ENCODE measurements at places on chromosomes 7 and 10.

- DNase-seq: no peak
Measured at GRCh38 chr7:132933072-132933458, 148.8 kb downstream of the CHCHD3 start.

- DNase-seq: no peak
Measured at GRCh38 chr7:77269360-77270093, 69.9 kb upstream of the FGL2 start.

DNA sequence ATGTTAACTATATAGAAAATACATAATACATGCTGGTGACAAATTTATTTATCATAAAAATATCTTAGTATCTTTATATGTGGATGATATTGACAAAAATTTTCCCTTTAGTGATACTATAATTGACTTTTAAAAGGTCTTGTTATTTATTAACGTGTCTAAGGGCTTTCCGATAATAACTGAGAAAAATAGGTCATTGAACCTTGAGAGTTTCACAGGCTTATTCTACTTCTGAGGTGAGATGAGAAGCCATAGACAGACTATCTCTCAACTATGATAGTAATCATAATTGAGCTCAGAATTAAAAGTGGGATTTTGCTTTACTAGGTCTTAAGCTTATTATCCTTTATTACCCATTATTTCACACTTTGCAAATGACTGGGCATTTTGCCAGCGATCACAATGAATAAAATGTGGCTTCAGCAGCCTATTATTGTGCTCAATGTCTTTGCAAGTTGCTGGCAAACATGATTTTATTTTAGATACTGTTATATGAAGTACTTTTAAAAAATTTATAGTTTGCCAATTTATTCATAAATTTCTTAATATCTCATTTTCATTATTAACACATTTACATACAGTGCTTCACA, 574.5 kb downstream of the ZWINT start:
- no peak for DNase-seq

DNA sequence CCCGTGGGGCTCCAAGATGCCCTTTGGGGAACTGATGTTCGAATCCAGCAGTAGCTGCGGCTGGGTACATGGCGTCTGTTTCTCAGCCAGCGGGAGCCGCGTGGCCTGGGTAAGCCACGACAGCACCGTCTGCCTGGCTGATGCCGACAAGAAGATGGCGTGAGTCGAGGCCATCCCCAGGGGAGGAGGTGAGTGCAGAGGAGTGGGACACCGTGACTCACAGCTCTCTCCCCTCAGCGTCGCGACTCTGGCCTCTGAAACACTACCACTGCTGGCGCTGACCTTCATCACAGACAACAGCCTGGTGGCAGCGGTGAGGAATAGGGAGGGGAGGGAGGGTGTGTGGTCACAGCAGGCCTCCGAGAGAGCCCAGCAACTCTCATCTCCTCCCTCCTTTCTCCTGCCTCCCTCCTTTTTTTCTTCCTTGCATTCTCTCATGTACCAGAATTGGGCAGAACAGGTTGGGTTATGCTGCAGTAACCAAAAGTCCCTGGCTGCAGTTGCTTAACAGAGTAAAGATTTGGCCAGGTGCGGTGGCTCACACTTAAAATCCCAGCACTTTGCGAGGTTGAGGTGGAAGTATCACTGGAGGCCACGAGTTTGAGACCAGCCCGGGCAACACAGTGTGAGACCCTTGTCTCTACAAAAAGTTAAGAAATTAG, 16.5 kb downstream of the ARPC1B start:
- DNase-seq: no peak

- no peak for DNase-seq
Measured at GRCh38 chr10:114881901-114882300, 56.1 kb upstream of the TRUB1 start.

GRCh38 chr10:132667342-132668047, 118.5 kb downstream of the NKX6-2 start:
- peak; percentile 81 for DNase-seq

- no peak for DNase-seq
Measured at GRCh38 chr10:110822712-110823311, 48.9 kb upstream of the PDCD4 start.

DNA sequence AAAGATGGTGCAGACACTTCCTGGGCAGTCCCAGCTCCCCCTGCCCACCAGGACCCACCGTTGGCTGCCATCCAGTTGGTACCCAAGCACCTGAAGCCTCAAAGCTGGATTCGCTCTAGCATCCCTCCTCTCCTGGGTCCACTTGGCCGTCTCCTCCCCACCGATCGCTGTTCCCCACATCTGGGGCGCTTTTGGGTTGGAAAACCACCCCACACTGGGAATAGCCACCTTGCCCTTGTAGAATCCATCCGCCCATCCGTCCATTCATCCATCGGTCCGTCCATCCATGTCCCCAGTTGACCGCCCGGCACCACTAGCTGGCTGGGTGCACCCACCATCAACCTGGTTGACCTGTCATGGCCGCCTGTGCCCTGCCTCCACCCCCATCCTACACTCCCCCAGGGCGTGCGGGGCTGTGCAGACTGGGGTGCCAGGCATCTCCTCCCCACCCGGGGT, 14.5 kb upstream of the LIMK1 start:
- DNase-seq: no peak

GRCh38 chr10:61832866-61833481, 68.5 kb upstream of the ARID5B start:
- no peak for DNase-seq

GRCh38 chr7:19181634-19182033, 36.4 kb upstream of the FERD3L start:
- DNase-seq: no peak

DNA sequence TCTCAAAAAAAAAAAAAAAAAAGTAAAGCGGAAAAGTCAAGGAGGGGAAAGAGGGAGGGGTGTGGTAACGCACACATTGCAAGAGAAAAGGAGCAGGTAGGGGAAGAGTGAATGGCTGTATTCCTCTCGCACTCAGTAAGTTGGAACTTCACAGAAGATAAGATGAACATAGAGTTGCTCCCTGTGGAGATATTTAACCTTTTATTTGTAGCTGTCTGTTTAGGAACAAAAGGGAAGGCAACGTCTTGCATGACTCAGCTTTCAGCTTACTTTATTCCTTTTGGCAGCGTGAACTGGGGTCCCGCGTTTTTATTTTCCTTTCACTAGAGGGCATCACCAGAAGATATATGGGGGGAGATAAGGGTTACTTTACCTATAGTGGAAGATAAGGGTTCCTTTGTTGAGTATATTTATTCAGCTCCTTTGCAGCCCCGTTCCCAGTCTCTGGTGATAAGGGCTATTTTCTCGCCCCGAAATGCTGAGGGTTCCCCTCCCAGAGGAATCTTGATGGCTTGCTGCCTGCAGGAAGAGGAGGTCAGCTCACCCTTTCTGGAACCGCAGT, 78.5 kb downstream of the APBB1IP start:
- no peak for DNase-seq

DNA sequence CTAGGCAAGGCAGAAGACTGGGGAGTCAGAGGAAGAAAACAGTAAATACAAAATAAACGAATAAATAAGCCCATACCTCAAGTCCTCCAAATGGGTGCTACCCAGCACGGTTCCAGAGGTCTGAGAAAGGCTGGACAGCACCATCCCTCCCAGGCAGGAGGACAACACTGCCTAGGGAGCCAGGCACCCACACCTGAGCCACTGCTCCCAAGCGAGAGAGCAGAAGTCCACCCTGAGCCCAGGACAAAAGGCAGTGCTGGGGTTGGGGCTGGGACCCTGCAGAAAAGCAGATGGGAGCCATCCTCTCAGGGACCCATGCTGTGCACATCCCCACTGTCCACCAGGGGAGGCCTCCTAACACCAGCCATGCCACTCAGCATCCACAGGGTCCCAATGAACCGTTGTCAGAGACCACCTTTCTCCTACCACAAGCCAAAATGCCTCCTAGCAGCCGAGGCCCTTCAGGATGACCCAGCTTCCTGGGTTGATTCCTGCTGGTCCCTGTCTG, 16.2 kb downstream of the GFRA1 start:
- no peak for DNase-seq

DNA sequence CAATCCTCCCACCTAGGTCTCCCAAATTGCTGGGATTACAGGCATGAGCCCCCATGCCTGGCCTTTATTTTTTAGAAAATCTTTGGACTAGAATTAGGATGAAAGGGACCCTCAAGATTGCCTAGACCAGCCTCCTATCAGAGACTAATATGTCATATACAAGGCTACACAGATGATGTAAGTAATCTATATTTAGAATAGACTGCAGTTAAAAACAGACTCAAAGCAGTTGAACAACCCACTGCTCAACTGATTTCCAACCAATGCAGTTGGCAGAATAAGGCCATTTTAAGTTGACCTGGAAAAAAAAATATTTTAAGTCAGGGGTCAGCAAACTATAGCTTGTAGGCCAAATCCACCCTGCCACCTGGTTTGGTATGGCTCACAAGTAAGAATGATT, 27.7 kb downstream of the PSPH start:
- no peak for DNase-seq

- no peak for DNase-seq
Measured at GRCh38 chr10:99520040-99520846, 12.5 kb upstream of the NKX2-3 start.

DNA sequence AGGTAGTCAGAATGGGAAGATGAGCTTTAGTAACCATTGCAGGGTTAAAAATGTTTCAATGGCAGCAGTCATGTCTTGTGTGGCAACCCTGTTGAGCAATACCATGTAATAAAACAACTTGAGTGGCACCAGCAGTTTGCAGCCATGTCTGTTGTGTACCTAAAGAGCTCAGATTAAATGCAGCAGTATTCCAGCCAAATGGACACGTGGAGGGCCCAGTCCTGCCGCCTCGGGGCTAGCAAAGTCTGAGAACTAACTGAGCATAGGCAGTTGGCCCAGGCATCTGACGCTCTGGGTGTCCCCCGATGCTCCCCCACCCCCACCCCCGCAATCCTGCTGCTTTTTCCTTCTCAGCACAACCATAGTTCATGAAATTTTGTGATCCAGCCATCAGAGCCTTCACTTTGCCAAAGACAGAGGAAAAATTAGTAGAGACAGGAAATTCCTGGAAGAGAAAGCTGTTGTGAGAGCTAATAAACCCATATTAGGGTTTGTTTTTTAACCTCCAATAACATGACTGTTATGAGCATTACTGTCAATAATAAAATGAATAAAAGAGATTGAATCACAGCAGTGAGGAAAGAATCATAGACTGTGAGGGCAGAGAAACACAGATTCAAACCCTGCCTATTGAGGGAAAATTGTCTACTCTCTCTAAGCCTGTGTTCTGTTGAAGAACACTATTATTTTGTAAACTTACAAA, 220.6 kb upstream of the RHOBTB1 start:
- no peak for DNase-seq

DNA sequence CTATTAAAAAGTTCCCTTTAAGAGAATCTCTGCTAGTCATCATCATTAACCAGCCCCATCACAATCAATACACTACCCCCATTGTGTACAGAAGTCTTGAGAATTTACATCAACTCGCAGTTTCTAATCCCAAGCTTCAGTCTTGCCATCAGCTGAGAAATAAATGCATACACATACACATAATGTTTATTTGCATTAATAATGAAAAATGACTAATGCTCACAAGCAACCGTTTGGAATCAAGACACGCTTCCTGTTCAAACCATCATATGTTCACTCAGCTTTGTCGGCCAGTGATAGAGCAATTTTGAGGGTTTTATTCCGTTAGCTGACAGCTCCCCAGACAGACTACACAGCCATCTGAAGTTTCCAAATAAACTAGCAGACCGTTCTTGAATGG, 287.1 kb downstream of the SFMBT2 start:
- no peak for DNase-seq

DNA sequence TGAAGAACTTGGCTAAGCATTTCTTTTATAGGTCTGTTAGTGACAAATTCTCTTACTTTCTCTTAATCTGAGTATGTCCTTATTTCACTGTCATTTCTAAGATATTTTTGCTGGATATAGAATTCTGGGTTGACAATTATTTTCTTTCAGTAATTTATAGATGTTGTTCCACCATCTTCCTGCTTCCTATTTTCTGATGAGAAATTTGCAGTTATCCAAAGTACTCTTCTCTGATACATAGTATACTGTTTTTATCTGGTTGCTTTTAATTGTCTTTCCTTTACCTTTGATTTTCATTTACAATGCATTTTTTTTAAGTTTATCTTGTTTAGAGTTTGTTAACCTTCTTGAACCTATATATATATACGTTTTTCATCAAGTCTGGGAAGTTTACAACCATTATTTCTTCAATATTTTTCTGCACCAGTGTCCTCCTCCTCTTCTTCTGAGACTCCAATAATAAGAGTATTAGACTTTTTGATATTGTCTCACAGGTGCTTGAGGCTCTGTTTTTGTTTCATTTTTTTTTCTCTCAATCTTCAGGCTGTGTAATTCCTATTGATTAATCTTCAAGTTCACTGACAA, 101.6 kb upstream of the INSIG1 start:
- no peak for DNase-seq

DNA sequence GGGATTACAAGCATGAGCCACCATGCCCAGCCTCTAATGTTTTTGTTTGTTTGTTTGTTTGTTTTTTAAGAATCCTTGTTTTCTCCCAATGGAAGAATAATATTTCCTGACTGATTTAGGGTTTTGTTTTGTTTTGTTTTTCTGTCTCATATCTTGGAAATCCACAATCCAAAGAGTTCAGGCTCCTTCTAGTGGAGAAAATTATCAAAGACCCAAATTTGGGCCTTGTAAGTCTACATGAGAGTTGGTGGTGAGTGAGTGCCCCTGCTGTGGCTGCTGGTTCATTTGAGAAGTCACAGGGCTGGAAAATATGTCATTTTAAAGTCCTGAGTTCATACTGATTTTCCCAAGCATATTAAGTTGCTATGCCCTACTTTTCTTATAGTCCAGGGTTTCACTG, 33.5 kb upstream of the KLHL7 start:
- no peak for DNase-seq

DNA sequence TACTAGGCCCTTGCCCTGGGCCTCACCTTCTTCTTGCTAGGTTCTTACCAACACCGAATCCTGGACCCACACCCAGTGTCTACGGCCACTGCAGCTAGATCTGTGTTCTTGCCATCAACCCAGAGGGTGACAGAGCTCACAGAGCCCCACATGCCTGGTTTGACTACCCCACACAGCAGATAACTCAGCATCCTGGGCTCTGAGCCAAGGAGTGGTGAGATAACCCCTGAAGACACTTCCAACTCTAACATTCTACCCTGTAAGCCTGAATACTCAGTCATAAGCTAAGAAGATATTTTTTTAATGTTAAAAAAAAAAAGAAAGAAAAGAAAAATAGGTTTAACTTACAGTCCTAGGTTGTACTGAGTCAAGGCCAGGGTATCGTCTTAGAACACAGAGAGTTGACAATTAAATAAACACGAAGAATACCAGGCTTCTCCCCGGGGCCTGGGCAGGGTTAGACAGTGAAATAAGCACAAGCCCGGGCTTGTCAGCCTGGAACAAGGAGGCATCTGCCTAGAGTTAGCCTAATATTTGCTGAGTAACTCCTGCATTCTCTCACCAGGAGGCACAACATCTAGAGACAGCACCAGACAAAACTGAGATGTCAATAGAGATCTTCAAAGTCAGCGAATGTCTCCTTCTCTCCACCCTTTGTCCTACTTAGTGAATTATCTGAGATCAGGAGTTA, 556.5 kb upstream of the LRRN3 start:
- no peak for DNase-seq

- DNase-seq: no peak
Measured at GRCh38 chr7:18357691-18358090, 137.9 kb upstream of the HDAC9 start.

GRCh38 chr10:116590590-116591444, at the start of gene PNLIPRP1:
PNLIPRP1 (plus strand) TSS chr10:116590959; CDS start chr10:116591130, 171 bp downstream.
- no peak for DNase-seq
